NCI-H446 treated with DMSO at 0.1 percent for 48 hours (cell line): ENCODE measurements at places on chromosomes 12 and 14.
A peak's percentile ranks its signal among the peaks of the same experiment; 100 is the strongest.

DNA sequence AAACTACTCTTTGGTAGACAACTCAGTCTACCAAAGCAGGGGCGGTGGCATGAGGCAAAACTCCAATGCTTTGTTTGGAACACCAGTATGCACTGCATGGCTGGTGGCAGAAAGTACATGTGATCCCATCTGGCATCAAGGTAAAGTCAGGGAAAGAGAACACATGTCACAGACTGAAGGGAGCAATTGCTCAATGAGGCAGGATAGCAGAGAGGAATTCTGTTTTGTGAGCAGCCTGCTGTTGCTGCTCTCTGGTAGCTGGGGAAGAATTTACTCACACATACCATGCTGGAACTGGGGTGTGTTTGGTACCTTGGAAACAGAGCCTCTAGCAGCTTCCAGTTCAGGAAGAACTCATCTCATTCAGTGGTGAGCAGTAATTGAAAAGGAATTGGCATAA is 84.8 kb downstream of the HELB start:
- DNase-seq: peak; percentile 62

DNA sequence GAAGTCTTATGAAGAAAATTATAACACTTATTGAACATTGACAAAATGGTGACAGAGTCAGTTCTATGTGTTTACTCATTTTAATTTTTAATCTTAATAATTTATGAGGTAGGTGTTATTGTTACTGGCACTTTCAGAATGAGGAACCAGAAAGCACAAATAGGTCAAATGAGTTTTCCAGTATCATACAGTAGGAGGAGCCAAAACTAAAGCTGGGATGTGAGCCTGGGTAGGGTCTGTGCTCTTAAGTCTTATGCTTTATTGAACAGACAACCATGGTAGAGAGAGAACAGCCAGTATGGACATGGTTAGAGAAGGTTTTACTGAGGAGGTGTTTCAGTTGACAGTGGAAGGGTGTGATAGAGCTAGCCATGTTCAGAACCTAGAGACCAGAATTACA is 775.7 kb downstream of the TMTC2 start:
- no peak for DNase-seq

- no peak for DNase-seq
Measured at GRCh38 chr14:70043001-70043400, 145.8 kb downstream of the SLC8A3 start.

- no peak for DNase-seq
Measured at GRCh38 chr14:54857830-54858269, 44.8 kb downstream of the GCH1 start.

DNA sequence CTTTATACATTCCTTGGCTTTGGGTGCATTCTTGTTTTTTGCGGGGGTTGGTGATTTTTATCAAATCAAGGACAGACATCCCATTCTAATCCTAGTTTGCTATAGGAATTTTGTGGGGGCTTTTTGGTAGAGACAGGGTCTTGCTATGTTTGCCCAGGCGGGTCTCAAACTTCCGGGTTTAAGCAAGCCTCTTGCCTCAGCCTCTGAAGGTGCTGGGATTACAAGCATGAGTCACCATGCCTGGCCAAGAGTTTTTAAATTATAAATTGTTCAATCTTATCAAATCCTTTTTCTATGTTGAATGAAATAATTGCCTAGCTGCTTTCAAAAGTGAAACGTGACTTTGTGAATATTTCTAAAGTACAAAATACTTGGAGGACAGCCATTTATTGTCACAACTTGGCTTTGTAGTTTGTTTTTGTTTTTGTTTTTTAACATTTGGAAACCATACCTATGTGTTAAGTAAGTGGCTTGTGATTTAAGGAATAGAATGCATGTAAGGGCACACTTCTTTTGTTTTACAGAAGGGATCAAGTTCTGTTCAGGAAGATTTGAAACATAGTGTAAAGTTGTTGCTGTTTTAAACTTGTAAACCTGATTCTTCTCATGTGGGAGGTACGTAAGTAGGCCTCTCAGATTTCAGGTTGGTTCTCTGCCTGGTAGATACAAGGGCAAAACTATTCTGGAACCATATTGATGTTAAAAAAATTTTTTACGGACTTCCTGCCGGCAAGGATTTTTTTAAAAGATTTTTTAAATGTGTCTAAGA is 13.4 kb downstream of the MARK3 start:
- DNase-seq: no peak

DNA sequence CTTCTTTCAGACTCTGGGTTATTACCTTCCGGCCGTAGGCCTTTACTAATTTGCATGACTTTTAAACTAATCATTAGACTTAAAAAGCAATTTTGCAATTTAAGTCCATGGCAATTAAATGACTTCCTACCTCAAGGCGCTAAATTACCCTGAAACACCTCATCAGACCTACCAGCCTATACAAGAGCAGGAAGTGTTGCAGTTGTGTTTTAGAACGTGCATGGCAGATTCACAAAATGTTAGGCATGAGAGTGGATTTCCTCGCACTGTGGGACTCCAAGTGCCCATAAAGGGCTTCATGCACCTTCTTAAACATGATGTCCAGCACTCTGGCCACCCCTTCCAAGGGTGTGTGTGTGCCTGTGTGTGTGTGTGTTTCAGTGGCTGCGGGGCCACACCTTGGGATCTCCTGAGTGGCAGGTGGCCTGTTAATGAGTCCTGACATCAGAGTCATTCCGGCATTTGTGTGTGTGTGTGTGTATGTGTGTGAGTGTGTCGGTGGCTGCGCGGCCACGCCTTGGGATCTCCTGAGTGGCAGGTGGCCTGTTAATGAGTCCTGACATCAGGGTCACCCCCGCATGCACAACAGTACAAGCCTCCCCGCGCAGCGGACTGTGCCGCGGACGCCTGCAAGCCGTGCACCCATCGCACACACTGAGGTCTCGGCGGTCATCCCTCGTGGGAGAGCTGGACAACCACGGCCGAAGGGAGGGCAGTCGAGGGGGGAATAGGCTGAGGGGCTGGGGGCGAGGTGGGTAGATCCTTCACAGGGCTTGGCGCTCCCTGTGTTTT is 900 bp downstream of the C2CD5 start:
- DNase-seq: peak; percentile 14

- DNase-seq: no peak
Measured at GRCh38 chr12:103785243-103786031, 55.6 kb downstream of the NT5DC3 start.

GRCh38 chr12:11958221-11959091 is 112.3 kb upstream of the BCL2L14 start:
- no peak for DNase-seq

GRCh38 chr14:85917716-85918115 is 387.8 kb downstream of the FLRT2 start:
- no peak for DNase-seq

DNA sequence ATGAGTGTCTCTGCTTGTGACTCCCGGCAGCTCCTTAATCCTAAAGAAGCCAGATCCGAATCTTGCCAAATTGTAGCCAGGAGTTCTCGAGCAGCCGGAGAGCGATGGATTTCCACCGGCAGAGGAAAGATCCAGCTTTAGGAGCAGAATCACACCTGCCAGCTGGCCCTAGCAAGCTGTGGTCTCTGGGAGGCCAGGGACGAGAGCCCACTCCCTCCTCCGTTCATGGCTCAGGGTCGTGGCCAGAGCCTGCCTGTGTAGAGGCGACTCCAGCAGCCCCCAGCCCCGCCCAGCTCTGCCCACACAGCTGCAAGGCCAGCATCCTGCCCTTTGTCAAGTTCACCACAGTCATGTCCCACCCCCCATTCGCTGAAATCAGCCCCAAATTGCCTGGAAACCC is 121.0 kb downstream of the SCARB1 start:
- DNase-seq: no peak

GRCh38 chr12:44507461-44507860 is 368.7 kb downstream of the NELL2 start:
- DNase-seq: peak; percentile 38

- DNase-seq: no peak
Measured at GRCh38 chr12:52454411-52455201, 2.7 kb upstream of the KRT6B start.

- DNase-seq: no peak
Measured at GRCh38 chr12:72989458-72989947, 717.3 kb downstream of the TRHDE start.

DNA sequence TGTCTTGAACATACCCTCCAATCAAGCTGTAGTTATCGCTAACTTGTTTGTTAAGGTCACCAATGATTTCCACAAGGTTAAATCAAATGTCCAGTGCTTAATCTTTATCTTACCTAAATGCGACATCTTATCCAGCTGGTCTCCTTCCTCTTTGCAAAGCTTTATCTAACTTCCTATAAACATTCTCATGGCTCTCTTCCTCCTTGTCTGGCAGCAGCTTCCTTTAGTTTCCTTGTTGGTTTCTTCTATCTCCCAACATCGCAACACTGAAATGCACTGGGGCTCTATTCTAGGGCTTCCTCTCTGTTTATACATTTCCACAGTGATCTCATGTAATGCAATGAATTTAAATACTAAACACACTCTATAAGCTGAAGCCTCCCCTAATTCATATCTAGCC is 28.7 kb downstream of the UBE2N start:
- DNase-seq: no peak

DNA sequence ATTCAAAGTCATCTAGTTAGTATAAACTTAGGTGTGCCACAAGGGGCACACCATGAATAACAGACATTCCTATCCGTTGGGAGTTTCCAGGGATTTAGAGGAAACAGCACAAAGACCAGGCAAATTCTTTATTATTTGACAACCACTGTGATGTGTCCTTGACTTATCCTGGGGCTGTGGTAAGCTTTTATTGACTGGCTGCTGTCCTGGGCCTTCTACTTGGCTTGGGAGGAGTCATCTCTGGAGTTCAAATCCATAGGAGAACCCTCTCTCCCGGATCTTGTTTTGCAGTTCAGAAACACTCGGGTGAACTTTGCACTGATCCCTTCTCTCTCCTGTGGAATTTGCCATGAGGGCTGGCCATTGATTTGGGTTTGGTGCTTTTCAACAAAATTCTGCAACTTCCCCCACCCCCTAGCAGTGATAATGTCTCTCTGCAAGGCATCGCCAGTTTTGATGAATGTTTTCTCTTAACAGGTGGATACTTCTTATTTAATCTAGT is 136.3 kb downstream of the ADCK1 start:
- no peak for DNase-seq

GRCh38 chr12:106584104-106585064 is 1.6 kb downstream of the RFX4 start:
- DNase-seq: no peak

DNA sequence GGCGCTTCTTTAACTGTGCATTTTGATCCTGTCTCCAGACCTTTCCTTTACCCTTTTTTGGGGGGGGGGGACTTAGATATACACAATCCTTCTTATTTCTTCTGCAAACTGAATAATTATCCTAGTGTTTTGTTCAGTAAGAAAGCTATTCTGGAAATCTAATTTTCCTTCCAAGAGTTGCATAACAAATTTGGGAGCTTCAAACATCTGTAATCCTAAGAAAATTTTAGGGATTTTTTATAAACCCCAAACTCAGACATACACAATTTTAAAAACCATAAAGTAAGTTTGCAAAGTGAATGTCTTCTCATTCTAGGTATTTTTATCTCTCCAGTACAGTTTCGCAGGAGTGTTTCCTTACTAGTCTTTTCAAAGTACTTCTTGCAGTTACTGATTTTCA is 182.7 kb upstream of the E2F7 start:
- no peak for DNase-seq

DNA sequence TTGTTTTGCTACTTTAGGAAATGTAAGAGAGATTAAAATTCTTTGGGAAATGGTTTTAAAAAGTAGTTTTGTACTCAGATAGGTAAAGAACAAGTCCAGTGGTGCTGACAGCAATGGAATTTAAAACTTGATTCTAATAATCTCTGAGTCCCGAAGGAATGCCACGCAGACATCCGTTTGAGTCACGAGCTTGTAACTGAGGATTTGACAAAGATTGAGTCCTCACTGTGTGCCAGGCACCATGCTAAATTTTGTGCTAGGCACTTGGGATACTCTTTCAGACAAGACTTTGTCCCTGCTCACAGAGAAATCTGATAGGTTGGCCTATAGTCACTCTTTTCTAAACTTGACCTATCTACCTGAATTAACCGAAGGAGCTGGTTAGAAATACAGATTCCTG is 12.7 kb downstream of the FLRT2 start:
- DNase-seq: no peak

GRCh38 chr14:23055621-23056144 is 1.6 kb downstream of the CDH24 start:
- no peak for DNase-seq

DNA sequence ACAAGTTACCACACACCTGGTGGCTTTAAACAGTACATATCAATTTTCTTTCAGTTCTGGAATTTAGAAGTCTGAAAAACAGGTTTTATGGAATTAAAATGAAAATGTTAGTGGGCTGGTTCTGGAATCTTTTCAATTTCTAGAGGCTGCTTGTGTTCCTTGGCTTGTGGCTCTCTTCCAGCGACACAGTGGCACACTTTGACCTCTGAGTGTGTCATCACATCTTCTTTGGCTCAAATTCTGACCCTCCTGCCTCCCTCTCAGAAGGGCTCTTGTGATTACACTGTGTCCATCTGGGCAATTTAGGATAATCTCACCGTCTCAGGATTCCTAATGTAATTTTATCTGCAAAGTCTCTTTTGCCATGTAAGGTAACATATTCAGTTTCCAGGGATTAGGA is 170.0 kb downstream of the PLCZ1 start:
- no peak for DNase-seq

DNA sequence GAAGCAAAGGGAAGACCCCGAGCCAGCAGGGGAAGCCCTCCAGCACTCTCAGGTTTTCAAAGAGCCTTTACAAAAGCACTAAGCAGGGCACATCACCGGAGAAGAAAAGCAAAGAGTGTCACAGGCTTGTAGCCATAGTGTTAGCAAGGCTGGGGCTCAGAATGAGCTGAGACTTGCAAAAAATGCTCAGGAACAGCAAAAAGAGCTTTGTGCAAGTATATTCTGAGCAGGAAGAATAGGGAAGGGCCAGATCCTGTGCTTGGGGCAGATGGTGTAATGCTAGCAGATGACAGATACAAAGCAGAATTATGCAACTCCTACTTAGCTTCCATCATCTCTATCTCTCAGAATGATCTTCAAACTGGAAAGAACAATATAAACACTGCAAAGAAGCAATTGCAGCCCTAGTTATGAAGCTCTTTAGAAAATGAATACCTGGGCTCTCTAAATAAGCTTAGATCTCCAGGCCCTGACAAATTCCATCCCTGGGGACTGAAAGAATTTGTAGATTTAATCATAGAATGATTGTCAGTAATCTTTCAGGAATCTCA is 23.7 kb upstream of the PARP11 start:
- no peak for DNase-seq

- DNase-seq: no peak
Measured at GRCh38 chr14:73789989-73790581, 61.5 kb upstream of the PTGR2 start.

DNA sequence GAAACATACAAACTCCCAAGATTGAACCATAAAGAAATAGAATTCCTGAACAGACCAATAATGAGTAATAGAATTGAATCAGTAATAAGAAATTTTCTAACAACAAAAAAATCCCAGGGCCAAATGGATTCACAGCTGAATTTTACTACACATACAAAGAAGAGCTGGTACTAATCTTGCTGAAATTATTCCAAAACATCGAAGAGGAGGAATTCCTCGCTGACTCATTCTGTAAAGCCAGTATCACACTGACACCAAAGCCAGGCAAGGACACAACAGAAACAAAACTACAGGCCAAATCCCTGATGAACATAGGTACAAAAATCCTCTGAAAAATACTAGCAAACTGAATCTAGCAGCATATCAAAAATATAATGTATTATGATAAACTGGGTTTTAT is 367.8 kb upstream of the CLEC14A start:
- no peak for DNase-seq

- DNase-seq: no peak
Measured at GRCh38 chr12:132560364-132560613, 50.1 kb downstream of the LRCOL1 start.

- no peak for DNase-seq
Measured at GRCh38 chr14:83825843-83826242, 1704.1 kb upstream of the FLRT2 start.

GRCh38 chr12:100279159-100279558 is 12.2 kb downstream of the SCYL2 start:
- DNase-seq: no peak
